ENCODE measurements at places on chromosomes 7 and 10.

DNA sequence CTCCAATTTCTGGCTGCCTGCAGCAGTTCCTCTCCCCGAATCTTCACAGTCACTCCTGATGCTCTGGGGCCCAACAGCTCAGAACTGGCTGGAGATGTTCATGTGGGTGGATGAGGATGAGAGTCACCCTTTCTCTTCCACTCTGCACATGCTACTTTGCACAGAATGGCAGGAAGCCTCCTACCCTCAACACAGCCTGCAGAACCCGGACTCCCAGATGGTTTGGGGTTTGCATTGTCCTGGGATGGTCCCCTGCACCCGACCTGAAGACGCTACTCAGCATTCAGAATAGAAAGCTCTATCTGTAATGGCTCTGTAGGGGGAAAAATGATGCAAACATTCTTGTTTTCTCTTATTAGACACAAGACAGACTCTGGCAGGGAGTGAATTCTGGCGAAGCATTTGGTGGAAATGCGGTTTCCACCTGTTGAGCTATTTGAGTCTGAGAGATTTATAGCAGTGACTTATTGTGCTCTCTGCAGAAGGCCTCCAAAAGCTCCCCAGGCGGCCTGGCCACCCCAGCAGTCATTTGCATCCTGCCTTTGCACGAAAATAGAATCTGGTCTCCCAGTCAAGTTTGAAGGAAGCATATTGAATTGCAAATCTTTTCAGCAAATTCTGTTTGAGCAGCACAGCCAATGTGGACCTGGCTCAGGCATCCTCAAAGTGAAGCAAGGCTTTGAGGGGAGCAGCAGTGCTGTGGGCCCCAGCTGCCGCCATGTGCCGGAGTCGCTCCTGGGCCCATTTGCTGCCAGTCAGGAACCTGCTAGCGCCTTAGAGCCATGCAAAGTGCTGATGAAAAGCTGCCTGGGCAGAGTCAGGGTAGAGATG is 309.3 kb downstream of the TCERG1L start:
- DNase-seq = no peak

DNA sequence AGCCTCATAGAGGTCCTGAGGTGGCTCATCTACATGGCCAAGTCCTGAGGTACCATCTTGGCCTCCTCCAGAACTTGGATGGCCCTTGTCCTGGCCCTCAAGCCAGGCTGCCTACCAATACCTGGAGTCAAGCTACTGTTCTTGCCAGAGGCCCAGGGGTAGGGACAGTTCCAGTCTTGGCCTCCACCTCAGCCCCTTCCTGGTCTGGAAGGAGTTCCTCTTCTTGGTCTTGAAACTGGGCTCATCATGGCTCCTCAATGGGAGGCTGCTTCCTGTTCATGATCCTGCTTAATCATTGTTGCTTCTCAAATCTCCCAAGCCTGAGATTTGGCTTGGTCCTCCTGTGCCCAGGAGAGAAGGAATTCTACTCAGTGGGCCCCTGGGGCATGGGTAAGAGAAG is 3.9 kb downstream of the HPS6 start:
- no peak for DNase-seq

GRCh38 chr10:20677340-20677739 is 219.8 kb downstream of the NEBL start:
- no peak for DNase-seq

GRCh38 chr10:1674501-1674900 is 62.8 kb downstream of the ADARB2 start:
- DNase-seq = no peak

DNA sequence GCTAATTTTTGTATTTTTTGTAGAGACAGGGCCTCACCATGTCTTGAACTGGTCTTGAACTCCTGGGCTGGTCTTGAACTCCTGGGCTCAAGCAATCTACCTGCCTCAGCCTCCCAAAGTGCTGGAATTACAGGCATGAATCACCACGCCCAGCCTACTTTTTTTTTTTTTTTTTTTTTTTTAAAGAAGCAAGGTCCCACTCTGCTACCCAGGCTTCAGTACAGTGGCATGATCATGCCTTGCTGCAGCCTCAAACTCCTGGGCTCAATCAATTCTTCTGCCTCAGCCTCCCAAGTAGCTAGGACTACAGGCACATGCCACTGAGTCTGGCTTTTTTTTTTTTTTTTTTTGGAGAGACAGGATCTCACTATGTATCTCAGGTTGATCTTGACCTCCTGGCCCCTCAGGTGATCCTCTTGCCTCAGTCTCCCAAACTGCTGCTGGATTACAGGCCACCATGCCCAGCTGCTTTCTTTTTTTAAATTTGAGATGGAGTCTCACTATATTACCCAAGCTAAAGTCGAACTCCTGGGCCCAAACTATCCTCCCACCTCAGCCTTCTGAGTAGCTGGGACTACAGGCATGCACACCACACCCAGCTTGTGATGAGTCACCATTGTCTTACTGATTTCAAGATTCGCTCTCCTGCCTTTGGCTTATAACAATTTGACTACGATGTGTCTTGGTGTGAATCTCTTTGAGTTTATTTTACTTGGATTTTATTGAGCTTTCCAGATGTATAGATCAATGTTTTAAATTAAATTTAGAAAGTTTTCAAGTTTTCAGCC is 9.0 kb downstream of the RPEL1 start:
- no peak for DNase-seq

DNA sequence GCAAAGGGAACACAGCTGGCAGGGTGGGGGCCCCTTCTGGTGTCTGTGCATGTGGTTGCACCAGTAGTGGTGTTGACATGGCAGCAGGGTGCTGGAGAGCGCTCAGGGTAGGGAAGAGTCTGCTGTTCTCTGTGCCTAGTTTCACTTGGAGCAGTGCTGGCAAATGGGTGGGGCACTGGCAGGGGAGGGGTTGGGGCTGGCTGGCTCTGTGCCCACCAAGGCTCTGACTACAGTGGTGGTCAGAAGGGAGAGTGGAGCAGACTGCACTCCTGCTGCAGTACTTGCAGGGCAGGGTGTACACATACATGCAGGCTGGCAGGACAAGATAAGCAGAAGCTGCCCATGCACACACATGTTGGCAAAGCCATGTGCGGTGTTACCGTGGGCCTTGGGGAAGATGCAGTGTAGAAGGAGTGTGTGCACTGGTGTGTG is 18.2 kb downstream of the FAM25A start:
- no peak for DNase-seq

- DNase-seq = peak; percentile 6
Observed at GRCh38 chr10:31728698-31729224, 199.9 kb downstream of the ARHGAP12 start.

DNA sequence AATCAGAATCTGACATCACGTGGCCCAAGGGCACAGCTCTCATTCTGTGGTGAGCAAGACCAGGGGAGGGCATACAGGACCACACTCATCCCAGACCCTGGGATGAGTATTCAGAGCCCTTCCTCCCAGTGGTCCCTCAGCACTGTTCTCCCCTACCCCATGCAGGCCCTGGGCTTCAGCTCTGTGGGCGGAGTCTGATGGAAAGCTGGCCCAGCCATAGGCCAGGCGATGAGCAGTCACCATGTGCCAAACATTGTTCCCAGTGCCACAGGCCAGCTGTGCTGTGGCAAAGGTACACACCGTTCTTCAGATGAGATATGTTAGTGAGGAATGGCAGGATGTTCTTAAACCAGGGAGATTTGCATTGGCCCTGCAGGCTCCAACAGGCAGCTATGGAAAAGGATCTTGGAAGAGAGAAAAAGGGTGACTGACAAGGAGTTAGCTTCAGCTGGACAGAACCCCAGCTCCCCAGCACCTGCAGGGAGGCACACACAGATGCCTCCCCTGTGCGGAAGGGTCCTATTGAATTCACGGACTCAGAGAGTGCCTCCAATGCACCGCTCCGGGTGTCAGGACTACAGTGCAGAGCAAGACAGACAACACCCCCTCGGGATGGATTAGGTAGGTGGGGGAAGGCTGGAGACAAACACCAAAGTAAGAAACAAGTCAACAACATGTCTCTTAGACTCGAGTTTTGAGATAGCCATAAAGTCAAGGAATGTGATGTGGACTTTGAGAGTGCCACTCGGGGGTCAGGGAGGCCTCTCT is 596.0 kb upstream of the MGMT start:
- no peak for DNase-seq

- DNase-seq = no peak
Observed at GRCh38 chr7:21617513-21617912, 74.7 kb downstream of the DNAH11 start.

DNA sequence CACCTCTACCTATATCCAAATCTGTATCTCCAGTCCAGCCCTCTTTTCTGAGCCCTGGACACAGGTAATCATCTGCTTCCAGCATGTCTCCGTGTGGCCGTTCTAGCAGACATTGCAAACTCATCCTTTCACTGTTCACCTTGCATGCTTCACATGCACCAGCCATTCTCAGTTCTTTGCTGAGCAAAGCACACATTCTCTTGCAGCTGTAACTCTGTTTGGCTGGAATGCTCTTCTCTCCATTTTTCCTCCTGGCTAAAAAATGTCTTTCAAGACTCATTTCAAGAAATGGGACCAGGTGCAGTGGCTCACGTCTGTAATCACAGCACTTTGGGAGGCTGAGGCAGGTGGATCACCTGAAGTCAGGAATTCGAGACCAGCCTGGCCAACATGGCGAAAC is 40.3 kb upstream of the NRF1 start:
- DNase-seq = no peak

Data from NCI-H748 treated with DMSO at 0.1 percent for 48 hours (cell line).